ENCODE measurements at places on chromosomes 7 and 10.
A peak's percentile ranks its signal among the peaks of the same experiment; 100 is the strongest.

DNA sequence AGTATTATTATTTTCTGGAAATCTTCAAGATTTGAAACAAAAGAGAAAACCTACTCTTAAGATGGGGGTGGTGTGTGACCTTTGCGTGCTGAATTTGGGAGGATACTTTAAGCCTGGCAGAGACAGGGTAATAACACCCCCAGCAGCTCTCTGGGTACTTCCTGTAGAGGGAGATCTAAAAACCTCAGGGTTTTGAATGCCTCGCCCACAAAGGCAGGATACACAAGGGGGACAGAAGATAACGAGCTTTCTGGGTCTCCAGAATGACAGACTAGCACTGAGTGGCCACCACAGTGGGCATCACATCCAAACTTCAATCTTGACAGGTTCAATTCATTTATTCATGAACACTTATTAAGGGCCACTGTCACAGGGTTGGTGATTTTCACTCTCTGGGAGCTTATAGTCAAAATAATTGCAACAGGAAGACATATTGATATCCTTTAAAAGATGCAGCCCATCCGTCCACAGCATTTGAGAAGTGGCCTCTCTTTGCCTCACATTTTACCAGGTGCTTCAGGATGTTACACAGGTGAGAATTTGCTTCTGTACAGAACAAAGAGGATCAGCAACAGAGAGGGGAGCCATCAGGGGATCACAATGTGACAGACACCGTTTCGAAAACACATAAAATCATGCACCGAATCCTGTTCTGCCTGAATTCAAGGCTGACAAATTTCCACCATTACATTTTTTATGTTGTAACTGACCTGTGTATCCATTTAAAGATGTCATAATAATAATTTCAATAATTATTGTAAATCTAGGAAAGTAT, 14.3 kb downstream of the CPA1 start:
- DNase-seq: peak; percentile 17

DNA sequence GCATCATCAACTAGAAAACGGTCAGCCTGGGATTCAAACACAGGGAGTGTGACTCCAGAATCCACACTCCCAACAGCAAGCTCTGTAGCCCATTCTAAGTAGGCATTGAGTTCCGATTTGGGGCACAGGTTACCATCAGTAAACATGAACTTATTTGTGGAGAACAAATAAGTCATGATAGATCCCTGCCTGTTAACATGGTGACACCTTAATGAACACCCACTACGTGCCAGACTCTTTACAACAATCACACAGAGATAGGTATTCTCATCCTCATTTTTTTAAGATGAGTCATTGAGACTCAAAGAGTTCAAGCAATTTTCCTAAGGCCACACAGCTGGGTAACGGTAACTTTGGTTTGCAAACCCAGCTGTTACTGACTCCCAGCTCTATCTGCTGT, 91.5 kb downstream of the LYZL2 start:
- DNase-seq: no peak

- no peak for DNase-seq
These were observed 19.4 kb downstream of the AKR1C2 start for GRCh38 chr10:4984223-4984622.

DNA sequence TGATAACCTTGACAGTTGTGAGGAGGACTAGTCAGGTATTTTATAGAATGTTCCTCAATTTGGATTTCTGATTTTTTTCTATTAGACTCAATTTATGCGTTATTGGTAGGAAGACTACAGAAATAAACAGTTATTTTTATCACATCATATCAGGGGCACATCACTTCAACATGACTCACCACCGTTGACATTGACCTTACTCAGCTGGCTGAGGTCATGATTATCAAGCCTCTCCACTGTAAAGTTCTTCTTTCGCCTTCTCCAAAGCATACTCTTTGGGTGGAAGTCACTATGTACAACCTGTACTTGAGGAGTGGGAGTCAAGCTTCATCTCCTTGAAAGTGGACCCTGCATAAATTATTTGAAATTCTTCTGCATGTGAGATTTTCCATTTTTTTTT, 194.3 kb upstream of the IGFBP3 start:
- no peak for DNase-seq

- no peak for DNase-seq
These were observed 185.9 kb upstream of the AGR3 start for GRCh38 chr7:17067691-17068090.

GRCh38 chr10:119285495-119286267, 78.3 kb downstream of the GRK5 start:
- DNase-seq: no peak

- DNase-seq: no peak
These were observed 13.2 kb downstream of the WAC start for GRCh38 chr10:28545967-28546644.

GRCh38 chr10:876438-876837, 55.1 kb downstream of the LARP4B start:
- DNase-seq: no peak

- DNase-seq: no peak
These were observed 34.0 kb downstream of the CNPY1 start for GRCh38 chr7:155512246-155512887.

DNA sequence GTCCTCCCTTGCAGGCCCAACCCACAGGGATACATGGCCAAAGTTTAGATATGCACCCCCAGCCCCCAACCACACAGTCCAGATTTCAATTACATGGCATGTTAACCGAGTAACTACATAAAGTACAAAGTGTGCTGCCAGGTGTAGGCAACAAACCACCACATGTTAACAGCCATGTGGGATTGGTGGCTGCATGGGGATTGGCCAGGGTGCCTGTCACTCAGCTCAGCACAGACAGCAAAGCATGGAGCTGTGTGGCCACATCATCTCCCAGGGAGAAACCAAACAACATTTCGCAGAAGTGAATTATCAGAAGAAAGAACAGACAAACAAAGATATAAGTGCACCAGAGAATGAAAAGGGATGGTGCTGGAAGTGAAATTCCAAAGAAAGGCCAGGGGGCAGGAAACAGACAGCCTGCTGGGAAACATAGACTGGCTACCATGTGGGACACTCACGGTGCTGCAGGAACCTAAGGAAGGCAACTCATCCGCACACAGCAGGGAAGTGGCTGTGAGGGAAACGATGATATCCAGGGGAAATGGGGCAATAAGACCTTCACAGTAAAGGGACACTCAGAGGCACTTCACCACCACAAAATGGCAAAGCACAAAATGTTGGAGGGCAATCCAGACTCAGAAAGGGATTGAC, 171.2 kb downstream of the PTPRN2 start:
- DNase-seq: no peak

- no peak for DNase-seq
These were observed 333.0 kb downstream of the SFMBT2 start for GRCh38 chr10:7077880-7078279.

GRCh38 chr7:133207687-133208086, 45.2 kb upstream of the EXOC4 start:
- no peak for DNase-seq

DNA sequence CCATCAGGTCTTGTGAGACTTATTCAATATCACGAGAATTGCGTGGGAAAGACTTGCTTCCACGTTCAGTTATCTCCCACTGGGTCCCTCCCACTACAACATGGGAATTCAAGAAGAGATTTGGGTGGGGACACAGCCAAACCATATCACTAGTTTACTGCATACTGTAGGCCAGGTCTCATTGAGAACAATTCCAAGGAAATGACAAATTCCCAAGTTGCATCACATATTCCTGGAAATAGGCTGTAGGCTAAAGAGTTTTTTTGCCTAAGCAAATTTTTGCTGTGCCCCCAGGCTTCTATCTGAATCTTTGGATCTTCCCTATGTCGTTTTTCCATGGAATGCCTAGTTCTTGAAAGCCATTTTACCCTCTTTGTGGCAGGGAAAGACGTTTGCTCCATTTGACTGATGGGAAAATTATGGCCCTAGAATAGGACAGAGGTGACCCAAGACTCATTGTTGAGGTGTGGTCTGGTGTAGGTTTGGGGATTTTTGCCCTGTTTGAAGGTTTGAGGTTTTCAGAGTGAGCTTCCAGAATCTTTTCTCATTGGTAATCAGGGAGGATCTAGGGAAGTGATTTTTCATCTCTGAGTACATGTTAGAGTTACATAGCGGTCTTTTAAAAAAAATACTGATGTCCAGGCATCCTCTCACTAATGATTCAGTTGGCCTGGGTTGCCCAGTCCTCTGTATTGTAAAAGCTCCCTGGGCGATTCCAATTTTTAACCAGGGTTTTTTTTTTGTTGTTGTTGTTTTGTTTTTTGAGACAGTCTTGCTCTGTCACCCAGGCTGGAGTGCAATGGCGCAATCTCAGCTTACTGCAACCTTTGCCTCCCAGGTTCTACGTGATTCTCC, 44.4 kb downstream of the TACR2 start:
- DNase-seq: no peak

DNA sequence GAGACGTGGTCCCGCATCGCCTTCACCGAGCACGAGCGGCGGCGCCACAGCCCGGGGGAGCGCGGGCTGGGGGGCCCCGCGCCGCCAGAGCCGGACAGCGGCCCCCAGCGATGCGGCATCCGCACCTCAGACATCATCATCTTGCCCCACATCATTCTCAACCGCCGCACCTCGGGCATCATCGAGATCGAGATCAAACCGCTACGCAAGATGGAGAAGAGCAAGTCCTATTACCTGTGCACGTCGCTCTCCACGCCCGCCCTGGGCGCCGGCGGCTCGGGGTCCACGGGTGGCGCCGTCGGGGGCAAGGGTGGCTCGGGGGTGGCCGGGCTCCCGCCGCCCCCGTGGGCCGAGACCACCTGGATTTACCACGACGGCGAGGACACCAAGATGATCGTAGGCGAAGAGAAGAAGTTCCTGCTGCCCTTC, 737 bp downstream of the CNNM2 start:
- peak; percentile 23 for DNase-seq

DNA sequence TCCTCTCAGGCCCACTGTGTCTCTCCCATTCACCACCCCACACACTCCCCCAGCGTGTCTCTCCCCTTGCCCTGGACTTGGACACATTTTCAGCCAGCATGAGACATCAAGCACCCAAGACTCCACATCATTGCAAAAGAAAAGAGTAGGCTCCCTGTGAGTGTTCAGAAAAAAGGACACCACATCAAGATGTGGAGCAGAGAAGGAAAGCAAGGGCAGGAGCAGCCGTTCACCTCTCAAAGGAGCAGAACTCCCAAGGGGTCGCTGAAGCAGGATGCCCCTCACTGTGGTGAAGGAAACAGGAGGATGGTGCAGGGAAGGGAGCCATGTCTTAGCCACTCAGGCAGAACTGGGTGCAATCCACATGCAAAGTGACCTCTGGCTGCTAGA, 89.9 kb upstream of the MACROH2A2 start:
- DNase-seq: no peak

DNA sequence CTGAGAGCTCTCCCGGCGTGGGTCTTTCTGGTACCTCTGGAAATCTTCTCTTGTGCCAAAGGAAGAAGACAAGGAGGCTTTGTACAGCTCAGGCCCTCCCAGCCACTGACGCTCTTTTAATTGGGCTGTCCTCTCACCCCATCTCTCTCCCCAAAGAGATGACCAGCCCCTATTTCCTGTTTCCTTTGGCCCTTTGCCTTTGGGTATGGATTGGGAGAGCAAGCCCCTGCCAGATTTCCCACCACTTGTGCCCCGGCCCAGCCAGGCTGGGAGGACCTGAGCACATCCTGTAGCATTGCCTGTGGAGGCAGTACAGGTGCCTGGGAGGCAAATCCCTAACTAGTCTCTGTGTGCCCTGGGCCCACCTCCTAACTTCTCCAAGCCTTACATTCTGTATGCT, 5.7 kb upstream of the PLAC9 start:
- DNase-seq: no peak

DNA sequence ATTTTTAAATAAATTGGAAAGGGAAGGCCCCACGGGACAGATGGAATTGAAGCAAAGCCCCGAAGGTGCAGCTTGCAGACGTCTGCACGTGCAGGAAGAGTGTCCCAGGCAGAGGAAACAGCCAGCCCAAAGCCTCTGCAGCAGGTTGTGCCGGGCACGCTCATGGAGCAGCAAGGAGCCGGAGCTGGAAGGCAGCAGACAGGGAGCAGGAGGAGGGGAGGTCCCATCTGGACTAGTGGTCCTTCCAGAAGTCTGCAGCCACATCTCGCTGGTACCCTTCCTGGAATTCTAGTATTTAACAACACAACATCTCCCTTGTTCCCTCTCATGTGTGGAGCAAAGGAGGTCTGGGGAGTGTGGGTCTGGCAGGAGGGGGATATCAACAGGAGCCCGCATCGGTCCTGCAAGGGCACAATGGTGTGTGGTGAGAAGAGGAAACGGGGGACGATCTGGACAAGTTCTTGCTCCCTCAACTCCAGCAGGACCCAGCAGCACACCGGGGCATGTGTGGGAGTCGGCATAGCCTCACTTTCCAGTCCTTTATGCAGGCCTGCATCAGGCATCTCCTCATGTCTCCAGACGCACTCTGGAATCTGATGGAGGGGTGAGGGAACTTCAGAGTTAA, 169.3 kb downstream of the GRID1 start:
- DNase-seq: no peak

- DNase-seq: no peak
These were observed 166.1 kb upstream of the BMPER start for GRCh38 chr7:33739286-33739685.

GRCh38 chr7:55898287-55898686, 11.0 kb downstream of the ZNF713 start:
- no peak for DNase-seq

DNA sequence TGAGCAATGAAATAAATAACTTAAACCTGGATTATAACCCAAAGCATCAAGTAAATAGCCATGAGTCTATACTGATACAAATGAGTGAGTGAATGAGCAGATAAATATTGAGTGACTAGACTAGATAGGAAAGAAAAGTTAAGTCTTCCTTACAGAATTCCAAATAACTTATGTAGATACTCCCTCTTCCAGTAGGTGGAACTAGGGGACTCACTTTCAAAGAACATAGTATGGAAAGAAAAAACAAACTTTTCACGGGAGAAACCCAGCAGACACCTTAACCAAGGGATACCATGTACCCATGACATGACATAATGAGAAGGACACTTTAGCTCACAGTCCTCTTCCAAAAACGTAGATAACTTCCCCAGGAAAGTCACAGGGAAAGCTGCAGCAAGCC, 32.2 kb downstream of the CSGALNACT2 start:
- no peak for DNase-seq

DNA sequence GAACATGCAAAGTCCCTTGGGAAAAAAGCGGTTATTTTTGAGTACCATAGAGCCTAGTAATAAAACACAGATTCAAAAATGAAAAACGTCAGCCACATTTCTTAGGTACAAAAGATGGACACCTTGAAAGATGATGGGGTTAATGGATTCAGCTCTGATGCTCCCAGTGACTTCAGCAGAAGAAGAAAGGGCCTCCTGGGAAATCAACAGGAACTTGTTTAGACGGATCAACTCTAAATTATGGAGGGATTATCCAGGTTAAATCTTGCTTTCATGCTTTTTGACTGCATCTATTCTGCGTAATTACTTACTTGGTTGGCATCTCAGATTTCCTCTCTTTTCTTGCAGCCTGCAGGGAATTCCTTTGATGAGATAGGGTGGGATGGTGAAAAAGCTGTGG, 82.5 kb downstream of the TMEM178B start:
- DNase-seq: no peak

DNA sequence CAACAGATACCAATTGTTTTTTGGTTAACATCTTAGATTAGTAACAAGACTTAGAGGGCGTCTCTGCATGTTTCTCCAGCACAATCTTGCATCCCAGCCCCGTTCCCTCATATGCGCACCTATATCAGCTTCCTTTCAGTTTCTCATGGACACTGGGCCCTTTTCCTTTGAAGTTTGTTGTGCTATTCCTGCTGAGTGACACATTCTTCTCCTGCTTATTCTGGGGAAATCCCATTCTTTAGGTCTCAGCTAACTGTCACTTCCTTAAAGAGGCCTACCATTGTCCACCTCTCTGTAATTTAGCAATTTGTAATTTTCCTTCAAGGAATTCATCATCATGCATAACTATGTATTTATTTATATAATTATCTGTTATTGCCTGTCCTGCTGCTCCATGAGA, 110.3 kb upstream of the STEAP1B start:
- no peak for DNase-seq

All from stimulated activated CD4-positive, alpha-beta T cell treated with anti-CD3 and anti-CD28 coated beads, Interleukin-4, amount 100 ng/mL, for 4 hours (primary cell).